ENCODE measurements at places on chromosomes 13 and 19.

DNA sequence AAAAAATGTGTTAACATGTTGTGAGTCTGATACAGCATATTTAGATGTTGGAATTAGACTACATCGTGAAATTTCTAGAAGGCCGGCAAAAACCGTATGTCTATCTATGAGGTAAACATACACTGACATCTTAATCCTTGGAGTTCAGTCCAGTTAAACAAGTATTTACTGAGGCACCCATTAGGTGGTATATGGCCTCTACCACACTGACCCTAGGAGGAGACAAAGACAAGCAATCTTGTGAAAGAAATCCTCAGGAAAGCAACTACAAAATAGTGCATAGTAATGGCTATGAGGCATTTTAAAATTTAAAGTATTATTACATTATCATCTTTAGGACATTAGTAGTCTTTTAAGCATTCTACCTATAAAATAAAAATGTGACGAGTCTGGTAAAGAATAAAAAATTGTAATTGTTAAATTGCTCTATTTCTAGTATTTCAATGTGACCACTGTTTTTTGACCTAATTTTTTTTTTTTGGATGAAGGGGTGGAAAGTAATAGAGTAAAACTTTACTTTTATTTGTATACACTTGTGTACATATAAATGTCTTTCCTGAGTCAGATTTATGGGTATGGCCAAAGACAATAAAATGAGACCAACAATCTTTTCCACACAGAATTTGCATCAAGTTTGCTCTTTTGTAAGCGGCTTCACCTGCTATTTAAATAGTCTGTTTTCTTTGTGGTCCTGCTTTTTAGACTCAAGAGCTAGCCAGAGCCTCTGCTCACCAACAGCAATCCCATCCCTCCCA is 50.5 kb downstream of the KATNAL1 start:
- DNase-seq = no peak

DNA sequence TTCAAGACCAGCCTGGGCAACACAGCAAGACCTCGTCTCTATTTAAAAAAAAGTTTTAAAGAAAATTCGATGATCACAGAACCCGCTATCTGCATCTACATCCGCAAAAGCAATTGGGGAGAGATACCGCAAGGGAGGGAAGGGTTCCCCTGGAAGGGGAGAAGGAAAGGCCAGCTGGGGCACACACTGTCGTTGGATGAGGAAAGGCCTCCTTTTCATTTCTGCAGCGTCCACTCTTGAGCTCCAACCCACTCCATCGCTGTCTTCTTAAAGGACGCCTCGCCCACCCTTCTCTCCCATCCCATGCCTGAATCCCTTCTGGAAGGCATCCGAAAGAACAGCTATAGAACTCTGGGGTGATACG is 3.2 kb upstream of the PRKCG start:
- no peak for DNase-seq

- DNase-seq = no peak
Measured at GRCh38 chr13:112874751-112875300, 94.2 kb upstream of the MCF2L start.

DNA sequence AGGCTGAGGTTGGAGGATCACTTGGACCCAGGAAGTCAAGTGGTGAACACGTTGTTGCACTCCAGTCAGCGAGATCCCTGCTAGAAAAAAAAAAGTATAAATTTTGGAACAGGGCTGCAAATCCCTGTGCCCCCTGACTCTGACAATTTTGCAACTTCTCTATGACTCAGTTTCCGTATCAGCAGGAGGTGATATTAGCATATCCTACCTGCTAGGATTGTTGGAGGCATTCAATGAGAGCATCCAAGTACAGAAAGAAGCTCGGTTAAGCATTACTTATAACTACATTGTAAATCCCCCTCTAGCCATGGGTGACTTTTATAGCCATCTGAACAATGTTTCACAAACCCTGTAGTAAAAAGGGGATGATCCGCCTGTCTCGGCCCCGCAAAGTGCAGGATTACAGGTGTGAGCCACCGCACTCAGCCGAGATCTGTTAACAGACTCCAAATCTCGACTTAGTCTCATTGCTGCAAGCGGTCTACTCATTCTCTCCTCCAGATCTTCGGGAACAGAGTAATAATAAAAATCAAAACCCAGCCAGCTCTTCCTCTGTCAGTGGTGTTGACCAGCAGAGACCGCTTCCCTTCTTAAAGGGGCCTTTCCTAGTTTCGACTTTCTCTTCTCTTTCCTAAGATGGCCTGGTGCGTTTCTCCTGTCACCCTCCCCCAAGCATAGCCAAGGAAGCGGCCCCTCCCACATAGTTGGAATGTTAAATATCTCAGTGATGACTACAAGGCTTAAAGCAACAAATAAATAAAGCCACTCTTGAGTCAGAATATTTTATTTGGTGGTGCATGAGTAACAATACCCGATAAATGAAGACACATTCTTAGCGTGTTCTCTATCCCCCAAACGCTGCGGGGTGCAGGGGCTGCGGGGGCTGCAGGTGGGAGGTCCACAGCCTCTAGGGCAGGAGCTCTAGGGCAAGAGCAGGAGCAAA is 10.3 kb upstream of the BICRA start:
- no peak for DNase-seq

- no peak for DNase-seq
Measured at GRCh38 chr19:17097593-17098126, 22.1 kb downstream of the MYO9B start.

GRCh38 chr13:109476001-109476400 is 310.4 kb downstream of the IRS2 start:
- no peak for DNase-seq

- no peak for DNase-seq
Measured at GRCh38 chr13:29099781-29100406, 279.8 kb downstream of the MTUS2 start.

GRCh38 chr13:107373551-107373950 is 805.6 kb upstream of the ARGLU1 start:
- no peak for DNase-seq

DNA sequence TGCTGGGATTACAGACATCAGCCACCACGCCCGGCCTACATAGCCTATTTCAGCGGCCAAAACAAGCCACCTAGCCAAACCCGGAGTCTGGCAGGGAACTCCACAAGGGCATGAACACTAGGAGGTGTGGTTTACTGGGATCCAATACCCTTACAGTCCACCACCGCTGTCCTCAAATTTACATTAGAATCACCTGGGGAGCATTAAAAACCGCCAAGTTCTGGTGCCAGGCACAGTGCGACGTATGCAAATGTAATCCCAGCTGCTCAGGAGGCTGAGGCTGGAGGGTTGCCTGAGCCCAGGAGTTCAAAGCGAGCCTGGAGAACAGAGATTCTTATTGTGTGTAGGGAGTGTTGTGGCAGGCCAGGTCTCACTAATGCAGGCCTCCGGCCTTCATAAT is 4.2 kb upstream of the AP1M1 start:
- DNase-seq = no peak

DNA sequence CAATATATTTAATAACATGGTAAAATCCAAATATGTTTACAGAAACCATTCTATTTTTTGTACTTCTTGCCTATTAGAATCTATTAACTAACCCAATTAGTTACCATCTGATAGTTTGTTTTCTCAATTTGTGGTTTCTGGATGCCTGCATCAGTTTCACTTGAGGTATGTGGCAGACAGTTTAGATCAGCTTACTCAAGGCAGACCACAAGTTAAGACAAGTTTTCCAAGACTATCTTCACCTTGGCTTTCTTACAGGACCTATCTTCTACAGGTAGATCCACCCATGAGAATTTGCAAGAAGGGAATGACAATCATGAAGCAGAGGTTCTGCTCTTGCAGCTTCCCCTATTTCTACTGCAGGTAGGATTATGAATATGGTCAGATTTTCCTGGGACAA is 458.6 kb downstream of the DACH1 start:
- DNase-seq = no peak

DNA sequence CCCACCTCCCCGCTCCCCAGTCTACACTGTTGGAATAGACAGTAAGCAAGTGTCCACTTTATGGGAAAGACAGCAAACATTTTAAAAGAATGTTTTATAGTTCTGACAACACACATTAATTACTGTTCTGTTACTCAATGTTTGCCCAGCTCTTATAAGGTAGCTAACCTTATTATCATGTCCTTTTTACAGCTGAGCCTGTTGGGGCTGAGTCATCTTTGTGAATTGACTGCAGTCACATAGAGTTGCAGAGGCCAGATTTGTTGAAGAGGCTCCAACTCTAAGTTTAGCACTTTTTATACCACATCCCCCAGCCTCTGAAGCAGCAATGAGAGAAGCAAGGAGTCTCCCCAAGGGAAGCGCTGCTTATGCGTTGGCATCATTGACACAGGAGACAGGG is 76.2 kb downstream of the C13orf42 start:
- DNase-seq = no peak

DNA sequence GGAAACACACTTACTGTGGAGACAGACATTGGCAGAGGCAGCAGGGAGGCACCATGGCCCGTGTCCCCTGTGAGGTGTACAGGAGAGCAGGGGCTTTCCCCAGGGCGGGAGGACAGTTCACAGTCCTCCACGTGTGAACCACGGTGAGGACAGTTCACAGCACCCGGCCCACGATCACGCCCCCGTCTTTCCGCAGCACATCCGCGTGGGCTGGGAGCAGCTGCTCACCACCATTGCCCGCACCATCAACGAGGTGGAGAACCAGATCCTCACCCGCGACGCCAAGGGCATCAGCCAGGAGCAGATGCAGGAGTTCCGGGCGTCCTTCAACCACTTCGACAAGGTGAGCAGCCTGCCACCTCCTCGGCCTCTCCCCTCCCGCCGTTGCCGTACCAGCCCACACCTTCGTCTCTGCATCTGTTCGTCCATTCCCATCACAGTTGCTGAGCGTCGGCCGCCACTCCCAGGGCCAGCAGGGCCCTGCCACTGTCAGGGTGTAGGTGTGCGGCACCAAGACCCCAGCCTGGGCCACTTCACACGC is 17.4 kb downstream of the CAPN12 start:
- DNase-seq = no peak

GRCh38 chr13:53631511-53631910 is 602.9 kb downstream of the OLFM4 start:
- no peak for DNase-seq

DNA sequence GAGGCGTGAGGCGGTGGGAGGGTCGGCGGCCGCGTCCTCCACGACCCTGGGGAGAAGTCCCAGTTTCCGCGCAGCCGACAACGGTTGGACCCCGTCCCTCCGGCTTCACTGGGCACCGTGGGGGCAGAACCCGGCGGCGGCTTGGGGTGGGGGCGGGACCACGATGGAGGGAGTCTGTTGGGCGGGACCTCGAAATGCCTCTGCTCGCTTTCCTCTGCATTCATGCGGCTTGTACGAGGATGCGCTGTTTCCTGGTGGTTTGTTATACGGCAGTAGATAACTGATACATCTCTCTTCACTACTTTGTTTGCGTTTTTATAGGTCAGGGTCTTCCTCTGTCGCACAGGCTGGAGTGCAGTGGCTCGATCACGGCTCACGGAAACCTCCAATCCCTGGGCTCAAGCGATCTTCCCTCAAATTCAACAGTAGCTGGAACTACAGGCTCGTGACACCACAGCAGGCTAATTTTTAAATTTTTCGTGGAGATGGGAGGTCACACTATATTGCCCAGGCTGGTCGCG is 24.6 kb upstream of the ZNF846 start:
- peak; percentile 47 for DNase-seq

Data from effector CD4-positive, alpha-beta T cell (primary cell).